ENCODE measurements at places on chromosomes 3 and 15. TPM values are rescaled to one million over a fixed set of nuclear protein-coding genes. Genes with fewer than 3 reads are reported as not detected.

Gene TM6SF1
- total RNA-seq, result 1.1 TPM

Gene MUSTN1
- total RNA-seq, result not detected

Gene EFCC1
- not detected for total RNA-seq

Gene SLC33A1
- total RNA-seq, result 28.3 TPM

Gene CCDC71
- 19.6 TPM for total RNA-seq

Gene C2CD4A
- 0.05 TPM for total RNA-seq

Gene TM4SF18
- 25.4 TPM for total RNA-seq

Gene CACNA1D
- not detected for total RNA-seq

Gene LOXL1
- total RNA-seq, result 189 TPM

Gene TRIM42
- total RNA-seq, result not detected

- peak; percentile 24 for DNase-seq
Measured at GRCh38 chr3:73432023-73432705, 192.6 kb downstream of the PDZRN3 start.

- peak; percentile 20 for DNase-seq
Measured at GRCh38 chr15:101604124-101604874, 47.9 kb downstream of the TM2D3 start.

- no peak for DNase-seq
Measured at GRCh38 chr15:51155891-51156290, 61.2 kb upstream of the TNFAIP8L3 start.

DNA sequence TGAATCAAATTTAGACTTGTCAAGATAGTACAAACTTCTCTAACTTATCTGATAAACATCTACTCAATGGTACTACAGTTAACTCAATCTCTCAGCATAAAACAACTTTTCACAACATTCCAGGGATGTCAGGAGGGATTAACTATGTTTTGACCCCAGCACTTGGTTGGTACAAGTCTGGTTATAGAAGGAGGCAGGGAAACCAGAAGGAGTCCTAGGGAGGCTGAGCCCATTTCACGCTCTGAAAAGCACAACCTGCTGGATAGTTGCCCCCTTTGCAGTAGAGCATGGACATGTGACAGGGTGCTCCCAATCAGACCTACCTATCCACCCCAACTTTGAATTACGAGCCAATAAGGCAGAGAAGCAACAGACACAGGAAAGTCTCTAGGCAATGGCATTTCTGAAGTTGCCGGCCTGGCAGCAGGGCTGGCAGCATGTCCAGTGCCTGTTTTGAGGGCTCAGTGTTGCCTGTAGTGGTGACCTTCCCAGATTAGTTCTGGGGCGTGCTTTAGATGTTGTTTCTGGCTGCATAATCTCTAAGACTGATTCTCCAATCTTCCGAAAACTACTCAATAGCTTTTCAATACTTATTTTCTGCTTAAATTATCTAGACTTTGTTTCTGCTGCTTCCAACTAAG is 8.2 kb downstream of the ANKUB1 start:
- DNase-seq, result peak; percentile 81

DNA sequence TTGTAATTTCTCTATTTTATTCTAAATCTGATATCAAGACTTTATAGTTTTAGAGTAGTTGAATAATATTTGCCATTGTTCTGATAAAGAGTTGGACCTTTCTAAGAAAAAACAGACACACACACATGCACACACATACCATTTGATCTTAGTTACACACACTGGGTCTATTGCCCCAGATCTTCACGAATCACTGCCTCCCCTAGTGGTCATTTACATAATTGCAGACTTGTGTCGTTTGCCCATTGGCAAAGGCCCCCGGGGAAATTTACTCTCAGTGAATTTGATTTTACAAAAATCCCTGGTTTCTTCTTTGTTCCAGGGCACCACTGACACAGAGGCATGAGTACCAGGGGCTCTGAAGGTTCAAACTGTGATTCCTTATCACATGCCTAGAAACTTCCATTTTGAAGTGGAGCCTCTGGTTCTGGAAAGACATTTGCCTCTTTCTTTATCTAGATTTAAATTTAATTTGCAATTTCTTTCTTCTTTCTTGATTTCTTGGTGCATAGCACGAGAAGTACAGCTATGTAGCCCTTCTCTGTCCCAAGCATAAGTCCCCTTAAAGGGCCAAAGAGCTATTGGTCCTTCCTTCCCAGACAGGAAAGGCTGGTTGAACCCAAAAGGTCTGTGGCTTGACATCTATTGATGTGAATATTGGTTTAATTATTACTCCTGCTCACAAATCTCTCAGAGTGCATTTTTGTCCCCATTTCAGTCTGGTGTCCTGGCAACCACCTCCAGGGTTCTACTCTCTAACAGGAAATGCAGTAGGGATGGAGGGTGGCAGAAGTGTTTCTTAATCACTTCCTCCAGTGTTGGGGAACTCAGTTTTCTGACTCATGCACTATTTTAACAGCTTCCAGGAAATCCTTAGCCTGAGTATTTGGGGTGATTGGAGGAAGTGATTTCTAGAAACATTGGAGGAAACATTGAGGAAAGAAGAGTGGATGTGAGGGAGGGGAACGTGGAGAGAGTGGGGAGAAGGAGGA is 32.4 kb upstream of the SLC6A11 start:
- peak; percentile 13 for DNase-seq

- peak; percentile 31 for DNase-seq
Measured at GRCh38 chr3:25412269-25412668, 15.8 kb upstream of the RARB start.

GRCh38 chr3:37981348-37981664 is 9.3 kb upstream of the VILL start:
- no peak for DNase-seq

DNA sequence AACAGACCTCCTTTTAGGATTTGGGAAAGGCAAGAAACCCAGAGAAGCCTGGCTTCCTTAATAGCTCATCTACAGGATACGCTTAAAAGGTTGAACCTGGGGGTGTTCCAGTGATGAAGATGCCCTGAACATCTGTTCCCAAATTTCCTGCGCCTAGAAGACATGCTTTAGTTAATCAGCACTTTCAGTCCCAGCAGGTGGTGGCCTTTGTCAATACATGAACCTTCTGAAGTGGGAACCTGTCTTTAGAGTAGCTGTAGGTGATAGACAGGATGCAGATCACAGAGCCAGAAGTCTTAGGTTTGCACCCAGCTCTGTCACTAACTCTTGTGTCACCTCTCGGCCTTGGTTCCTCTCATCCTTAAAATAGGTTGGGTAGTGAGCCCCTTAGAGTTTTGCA is 149.7 kb upstream of the SYNPR start:
- DNase-seq, result no peak

GRCh38 chr3:81496407-81497104 is 264.9 kb downstream of the GBE1 start:
- DNase-seq, result no peak

DNA sequence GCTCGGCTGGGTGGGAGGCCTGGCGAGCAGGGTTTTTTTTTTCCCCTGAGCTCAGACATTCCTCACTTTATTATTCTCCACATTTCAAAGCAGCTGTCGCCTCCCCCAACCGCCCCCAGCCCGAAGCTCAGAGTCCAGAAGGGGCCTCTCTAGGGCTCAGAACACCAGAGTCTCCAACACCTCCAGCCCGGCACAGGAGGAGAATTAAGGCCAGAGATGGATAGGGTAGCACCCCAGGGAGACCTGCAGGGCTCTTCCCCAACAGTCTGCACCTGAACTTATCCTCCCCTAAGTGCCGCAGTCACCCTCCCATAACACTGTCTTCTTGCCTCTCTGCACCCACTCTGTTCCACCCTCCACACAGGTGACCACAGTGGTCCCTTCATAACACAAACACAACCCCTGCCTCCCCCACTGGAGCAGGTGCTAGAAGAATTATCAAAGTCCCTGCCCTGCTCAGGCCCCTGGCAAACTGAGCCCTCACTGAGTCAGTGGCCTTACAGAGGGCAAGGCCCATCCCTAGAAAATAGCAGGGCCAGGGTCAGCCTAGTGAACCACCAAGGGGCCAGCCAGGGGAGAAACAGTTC is 14.1 kb downstream of the MYL3 start:
- DNase-seq, result no peak

GRCh38 chr3:143236226-143236964 is 116.8 kb downstream of the CHST2 start:
- no peak for DNase-seq

- DNase-seq, result no peak
Measured at GRCh38 chr3:33541918-33542317, 101.7 kb upstream of the UBP1 start.

GRCh38 chr15:59327942-59328341 is 44.7 kb downstream of the MYO1E start:
- DNase-seq, result no peak

DNA sequence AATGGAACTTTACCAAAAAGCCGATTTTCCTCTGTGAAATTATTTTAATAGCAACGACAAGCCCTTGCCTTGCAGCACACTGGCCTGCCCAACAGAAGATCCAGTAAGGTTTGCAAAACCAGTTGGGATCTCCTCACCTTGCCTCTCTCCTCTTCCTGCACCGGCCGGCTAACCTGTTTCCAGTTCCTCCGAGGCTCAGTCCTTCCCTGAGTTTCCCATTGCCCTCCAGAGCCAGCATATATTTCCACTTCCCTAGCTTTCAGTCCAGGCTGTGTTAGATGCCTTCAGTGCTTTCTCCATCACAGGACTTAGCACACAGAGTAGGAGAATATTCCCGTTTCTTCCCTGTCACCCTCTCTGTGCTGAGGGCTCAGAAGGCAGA is 60.3 kb downstream of the NOX5 start:
- peak; percentile 18 for DNase-seq

DNA sequence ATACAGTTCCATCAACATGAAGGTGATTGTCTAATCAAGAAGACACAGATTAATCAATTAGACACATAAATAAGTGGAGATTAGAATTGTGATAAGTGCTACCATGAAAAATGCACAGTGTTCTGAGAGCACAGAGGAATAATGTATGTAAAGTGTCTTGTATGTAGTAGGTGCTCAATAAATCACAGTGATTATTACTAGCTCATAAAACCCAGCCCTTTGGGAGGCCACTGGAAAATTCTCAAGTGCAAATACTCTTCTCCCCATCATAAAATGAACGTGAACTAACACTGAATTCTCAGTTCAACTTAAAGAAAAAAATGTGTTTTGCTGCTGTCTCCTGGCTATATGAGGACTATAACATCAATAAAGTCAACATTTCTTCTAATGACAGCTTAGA is 368.2 kb downstream of the FOXP1 start:
- no peak for DNase-seq

GRCh38 chr3:31247850-31248562 is 284.7 kb upstream of the STT3B start:
- peak; percentile 31 for DNase-seq

GRCh38 chr15:74531144-74531811 is 9.7 kb upstream of the ARID3B start:
- DNase-seq, result peak; percentile 96

DNA sequence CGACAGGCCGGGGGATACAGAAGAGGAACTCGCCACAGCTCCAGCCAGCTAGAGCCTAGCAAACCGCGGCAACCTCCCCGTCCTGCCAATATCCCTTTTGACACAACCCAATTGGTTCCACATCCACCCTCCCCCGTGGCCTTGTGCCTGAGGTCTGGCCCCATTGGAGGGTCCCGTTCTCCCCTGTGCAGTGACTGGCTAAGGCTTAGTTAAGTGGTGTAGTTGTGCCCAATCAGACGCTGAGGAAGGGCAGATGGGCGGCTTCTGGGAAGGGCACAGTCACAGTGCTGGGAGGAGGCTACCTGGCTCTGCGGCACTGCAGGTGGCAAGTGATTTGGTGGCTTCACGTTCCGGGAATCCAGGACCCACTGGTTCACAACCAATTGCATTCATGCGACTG is 78.6 kb downstream of the SNRK start:
- no peak for DNase-seq

DNA sequence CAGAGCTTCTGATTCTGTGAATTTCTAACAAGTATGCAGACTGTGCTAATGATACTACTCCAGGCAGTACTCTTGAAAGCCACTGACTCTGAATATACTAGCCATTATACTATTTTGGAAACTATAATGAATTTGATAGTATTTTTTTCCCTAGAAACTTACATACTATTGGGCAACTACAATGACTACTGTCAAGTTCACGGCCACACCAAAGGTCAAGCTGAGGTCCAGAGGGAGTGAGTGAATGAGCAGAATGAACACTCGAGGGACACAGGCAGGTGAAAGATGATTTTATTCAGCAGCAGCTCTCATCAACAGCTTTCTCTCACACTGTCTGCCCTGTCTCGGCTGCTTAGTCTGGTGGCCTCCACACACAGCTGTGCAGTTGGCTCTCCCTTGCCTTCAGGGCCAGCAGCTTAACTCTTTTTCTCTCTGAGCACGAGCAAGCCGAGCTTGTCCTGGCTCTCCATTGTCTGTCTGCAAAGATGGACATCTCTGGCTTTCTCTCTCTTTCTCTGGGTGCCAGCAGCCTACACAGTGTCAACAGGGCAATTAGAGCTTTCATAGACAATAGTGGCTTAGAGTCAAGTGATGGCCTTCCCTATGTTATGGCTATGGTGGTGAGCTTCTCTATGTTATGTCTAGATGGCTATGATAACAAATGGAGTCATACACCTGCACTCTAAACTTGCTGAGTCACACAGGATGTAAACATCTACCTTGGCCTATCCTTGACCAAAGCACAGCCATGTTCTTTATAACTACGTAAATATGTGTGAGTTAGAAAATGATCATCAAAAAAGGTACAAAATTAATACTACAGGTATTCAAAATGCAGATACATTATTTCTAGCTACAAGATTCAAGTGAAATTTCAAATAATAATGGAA is 362.4 kb downstream of the CGGBP1 start:
- no peak for DNase-seq

DNA sequence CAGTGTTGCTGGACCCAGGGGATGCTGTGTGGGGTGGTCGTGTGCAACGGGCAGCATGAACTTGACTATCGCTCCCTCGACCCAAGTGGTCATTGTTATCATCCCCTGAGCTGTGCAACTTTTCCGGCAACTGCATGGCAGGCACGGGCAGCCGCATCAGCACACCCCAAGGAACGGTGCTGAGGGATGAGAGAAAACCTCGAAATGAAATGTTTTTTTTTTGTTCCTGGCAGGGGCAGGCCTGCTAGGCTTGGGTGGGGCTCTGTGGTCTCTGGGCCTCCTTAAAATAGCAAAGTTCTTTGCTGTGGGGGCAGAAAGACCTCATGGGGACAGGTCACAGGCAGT is 51.4 kb downstream of the CORO2B start:
- DNase-seq, result no peak

DNA sequence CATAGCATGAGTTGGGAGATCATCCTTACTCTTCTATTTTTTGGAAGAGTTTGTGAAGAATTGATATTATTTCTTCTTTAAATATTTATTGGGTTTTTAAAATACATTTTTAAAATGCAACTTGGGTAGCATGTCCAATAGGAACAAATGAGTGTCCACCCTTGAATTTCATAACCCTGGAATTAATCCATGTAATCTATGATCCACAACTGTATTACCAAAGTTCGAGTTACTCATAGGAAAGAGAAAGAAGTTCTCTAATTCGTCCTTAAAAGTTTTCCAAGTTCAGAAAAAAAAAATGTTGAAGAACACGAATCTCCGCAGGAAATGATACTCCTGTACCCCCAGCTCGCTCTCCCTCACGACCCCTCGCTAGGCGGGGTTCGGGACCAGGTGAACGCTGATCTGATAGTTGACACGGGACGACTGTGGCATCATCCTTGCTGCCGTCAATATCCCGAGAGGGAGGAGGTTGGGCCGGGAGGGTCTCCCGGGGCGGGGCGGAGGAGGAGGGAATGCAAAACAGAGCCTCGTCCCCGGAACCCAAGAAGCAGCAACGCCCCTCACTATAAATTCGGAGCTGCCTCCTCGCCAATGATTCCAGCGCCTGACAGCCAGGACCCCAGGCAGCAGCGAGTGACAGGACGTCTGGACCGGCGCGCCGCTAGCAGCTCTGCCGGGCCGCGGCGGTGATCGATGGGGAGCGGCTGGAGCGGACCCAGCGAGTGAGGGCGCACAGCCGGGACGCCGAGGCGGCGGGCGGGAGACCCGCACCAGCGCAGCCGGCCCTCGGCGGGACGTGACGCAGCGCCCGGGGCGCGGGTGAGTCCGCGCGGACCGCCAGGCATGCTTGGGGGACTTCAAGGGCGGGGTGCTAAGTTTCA is at the start of gene AGTR1:
AGTR1 (plus strand) TSS at position 598 of the 884 bp plus-strand sequence. CDS start 43,133 bp downstream, outside the sequence.
- no peak for DNase-seq
